ENCODE measurements at places on chromosomes 16 and 17.

GRCh38 chr16:23914946-23915530 lies 79.3 kb downstream of the PRKCB start:
- DNase-seq, result no peak

DNA sequence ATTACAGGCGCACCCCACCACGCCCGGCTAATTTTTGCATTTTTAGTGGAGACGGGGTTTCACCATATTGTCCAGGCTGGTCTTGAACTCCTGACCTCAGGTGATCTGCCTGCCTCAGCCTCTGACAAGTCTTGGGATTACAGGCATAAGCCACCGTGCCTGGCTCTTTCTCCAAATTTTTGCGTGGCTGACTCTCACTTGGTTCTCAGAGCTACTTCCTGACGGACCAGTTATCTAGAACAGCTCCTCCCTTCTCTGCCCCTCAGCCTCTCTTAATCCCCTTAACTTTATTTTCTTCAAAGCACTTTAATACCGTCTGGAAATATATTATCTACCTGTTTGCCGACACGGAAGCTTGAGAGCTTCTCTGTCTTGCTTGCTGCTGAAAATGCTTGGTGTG lies 4.2 kb downstream of the YPEL2 start:
- no peak for DNase-seq

GRCh38 chr16:77991701-77992100 lies 30.6 kb upstream of the CLEC3A start:
- DNase-seq, result no peak

GRCh38 chr16:8703693-8704092 lies 29.3 kb downstream of the ABAT start:
- no peak for DNase-seq

GRCh38 chr16:81376880-81377279 lies 62.1 kb downstream of the GAN start:
- peak; percentile 33 for DNase-seq

- no peak for DNase-seq
Measured at GRCh38 chr16:287298-287811, 4.4 kb downstream of the PDIA2 start.

DNA sequence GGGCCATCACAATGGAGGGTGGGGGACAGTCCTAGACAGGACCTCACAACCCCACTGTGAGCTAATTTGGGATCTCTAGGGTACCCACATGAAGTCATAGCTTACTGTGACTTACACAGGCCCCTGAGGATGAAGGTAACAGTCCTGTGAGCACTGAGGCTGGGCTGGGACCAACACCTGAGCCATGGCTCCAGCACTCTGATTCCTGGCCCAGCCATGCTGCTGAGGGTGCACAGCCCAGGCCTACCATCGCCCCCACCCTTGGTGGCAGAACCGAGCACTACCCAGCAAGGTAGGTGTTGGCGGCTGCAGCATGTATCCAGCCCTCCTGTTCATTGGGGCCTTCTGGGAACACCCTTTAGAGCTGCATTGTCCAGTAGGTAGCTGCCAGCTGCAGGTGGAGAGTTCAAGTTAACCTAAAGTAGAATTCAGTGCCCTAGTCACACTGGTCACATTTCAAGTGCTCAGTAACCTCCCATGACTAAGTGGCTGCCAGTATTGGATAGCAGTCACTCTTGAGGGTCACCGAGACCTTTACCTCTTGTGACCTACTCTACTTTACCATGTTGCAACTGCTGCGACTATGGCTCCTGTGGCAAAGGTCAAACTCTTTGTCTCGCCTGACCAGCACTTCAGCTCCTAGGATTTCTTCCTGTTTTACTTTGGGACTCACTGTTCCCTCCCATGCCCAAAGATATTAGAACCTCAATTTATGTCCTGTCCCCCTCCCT lies 11.6 kb downstream of the AKAP1 start:
- DNase-seq, result no peak

- DNase-seq, result peak; percentile 69
Measured at GRCh38 chr17:59167571-59168001, 12.0 kb downstream of the PRR11 start.

DNA sequence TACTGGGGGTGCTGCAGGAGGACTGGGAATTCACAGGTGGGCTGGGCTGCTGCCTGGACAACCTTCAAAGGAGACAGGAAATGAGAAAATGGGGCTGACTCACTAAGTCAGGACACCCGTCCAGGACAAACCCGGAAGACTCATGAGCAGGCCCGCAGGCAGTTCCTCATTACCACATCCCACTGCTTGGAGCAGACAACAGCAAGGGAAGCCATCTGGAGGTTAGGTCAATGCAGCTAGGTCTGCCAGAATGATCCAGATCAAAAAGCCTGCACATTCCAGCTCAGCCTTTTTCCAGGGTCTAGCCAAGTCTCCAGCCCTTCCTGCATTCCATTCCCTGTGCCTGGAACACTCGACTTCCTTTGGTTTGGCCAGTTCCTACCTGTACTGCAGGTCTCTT lies 536.5 kb upstream of the CDH11 start:
- peak; percentile 13 for DNase-seq

- DNase-seq, result peak; percentile 76
Measured at GRCh38 chr17:50765454-50766221, 1.7 kb downstream of the ANKRD40CL start.

DNA sequence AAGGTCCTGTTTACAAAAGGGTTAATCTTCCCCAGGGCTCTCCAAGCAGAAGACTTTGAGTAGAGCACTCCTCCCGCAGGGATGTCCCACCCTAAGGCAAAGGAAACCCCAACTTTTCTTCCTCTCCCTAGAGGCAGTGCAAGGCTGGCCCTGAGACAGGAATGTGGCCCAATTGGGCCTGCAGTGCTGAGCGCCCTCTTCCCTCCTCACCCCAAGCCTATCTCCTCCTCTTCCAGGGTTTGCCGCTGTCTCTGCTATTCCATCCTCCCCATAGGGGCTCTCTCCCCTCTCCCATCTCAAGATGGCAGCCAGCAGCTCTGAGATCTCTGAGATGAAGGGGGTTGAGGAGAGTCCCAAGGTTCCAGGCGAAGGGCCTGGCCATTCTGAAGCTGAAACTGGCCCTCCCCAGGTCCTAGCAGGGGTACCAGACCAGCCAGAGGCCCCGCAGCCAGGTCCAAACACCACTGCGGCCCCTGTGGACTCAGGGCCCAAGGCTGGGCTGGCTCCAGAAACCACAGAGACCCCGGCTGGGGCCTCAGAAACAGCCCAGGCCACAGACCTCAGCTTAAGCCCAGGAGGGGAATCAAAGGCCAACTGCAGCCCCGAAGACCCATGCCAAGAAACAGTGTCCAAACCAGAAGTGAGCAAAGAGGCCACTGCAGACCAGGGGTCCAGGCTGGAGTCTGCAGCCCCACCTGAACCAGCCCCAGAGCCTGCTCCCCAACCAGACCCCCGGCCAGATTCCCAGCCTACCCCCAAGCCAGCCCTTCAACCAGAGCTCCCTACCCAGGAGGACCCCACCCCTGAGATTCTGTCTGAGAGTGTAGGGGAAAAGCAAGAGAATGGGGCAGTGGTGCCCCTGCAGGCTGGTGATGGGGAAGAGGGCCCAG lies 1.0 kb downstream of the PRRT2 start:
- no peak for DNase-seq

GRCh38 chr16:81190667-81191066 lies 47.8 kb upstream of the BCO1 start:
- no peak for DNase-seq
